Hippocampal formation (tissue), 2 donors: ENCODE measurements at places on chromosomes 2 and 18.

DNA sequence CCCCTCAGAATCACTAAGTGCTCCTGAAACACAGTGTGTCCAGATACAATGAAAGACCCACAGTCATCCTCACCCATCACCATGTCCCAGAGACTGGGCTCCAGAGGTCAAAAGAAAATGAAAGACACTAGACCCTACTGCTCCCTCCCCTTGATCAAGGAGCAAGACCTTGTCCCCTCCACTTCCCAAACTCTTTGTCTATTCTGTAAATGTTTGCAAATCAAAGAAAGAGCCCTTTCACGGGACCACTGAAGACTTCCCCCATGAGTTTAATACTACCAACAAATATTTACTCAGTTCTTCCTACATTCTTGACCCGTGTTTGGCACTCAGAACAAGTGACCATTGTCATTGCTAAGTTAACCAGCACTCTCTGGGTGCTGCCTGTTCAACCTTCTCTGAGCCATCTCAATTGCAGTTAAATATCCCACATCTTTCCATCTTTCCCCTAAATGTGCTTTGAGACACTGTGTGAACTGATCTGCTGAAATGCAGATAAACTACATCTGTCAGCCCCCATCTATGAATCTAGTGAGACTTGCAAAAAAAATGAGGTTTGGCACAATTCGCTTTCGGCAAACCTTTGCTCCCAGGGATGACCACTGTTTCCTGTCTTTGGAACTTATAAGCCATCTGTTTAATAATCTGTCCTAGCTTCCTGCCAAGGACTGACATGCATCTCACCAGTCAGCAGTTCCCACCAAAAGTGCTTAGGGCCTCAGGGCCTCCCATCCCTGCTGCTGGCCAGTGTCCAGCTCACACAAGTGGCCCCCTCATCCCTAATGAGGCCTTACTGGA is 170.3 kb downstream of the GFPT1 start:
- DNase-seq = no peak

- DNase-seq = no peak
These were observed 57.3 kb downstream of the CCDC195 start for GRCh38 chr2:224658780-224659405.

DNA sequence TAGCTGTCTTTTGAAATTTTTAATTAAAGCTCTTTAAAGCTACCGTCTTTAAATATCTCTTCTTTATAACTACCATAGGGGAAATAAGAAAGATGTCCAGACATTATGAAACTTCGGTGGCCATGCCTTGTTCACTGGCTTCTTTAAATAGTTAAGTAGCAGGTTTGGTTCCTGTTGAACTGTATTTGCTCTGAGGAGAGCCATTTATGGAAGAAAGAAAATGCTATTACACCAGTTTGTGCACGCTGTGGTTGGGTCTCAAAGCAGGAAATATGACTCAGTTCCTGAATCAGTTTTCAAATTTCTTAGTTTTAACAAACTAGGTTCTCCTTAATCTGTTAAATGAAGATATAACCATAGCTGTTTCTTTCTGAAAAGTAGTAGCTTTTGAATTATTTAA is 12.2 kb downstream of the ARPC2 start:
- no peak for DNase-seq

DNA sequence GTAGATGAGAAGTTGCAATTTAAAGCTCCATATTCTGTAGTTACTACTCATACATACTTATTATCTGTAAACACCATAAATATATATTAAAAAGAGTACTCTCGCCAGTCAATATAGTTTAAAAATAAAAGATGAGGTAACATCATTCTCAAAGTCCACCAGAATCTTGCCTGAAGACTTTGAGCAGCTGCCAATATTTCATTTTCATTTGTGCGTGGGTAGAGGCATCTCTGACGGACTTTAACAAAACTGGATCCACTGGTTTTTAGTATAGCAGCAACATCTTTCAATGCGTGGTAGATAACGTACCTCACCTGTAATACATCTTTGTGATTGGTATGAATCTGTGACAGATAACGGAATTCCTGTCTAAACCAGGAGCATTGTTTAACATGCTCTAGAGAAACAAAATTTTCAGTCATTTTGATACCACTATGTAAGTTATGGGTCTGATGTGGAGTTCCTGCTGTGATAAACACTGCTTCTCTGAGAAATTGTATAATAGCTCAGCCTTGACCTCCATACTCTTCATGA is 45.0 kb downstream of the WDR75 start:
- no peak for DNase-seq

GRCh38 chr2:172239944-172240590 is 137.4 kb upstream of the DLX2 start:
- no peak for DNase-seq

DNA sequence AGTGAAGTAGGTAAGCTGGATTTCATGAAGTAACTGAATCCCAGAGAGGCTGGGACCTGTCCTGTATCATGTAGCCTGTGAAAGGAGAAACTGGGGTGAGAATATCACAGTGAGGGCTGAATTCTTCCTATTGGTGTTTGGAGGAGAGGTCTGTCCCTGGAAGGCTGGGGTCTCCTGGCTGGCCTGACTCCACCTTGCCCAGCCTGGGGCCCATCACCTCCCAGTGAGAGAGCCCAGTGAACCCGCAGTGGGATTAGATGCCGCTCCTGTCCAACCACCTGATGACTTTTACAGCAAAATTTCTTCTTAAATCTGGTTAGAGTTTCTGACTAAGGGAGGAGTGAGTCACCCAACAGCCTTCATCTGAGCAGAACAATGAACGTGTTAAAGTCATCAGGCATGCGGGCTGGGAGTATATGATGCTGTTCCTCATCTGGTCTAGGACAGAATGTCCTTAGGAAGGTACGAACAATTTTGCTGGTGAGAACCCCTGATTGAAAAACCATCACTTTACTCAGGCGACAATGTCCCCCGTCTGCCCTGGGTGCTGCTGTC is 152.9 kb downstream of the LPIN1 start:
- no peak for DNase-seq

DNA sequence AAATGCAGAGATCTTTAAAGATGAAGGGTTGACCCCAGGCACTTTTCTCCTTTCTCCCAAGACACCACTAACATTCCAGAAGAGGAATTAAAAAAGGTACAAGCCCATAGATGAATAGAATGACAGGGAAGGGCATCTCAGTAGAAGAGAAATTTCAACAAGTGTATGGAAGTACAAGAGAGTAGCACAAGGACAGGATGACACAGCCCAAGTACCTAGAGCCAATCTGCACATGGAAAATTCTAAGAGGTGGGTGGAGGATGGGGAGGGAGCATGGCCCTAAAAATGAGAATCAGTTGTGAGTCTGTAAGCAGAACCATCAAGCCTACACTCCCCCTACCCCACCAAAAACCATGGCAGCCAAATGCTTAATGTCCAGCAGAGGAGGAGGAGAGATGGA is 39.7 kb upstream of the LOXHD1 start:
- DNase-seq = no peak

DNA sequence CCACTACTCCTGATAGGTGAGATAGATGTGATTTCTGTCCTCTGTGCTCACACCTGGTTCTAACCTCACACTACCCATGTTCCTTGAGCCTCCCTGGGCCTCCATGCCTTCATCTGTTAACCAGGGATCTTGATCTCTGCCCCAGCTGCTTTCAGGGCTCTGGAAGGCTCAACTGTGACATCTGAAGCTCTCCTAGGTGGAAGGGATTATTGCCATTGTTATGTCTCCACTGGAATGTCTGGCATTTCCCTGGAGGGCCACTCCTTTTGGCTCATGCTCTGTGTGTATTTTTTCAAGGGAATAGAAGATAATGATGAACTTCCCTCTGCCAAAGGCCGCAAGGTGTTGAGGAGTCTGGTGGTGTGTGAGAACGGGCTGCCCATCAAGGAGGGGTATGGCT is 41.2 kb downstream of the PCARE start:
- no peak for DNase-seq

- no peak for DNase-seq
These were observed 24.6 kb downstream of the COX7A2L start for GRCh38 chr2:42336361-42336965.

DNA sequence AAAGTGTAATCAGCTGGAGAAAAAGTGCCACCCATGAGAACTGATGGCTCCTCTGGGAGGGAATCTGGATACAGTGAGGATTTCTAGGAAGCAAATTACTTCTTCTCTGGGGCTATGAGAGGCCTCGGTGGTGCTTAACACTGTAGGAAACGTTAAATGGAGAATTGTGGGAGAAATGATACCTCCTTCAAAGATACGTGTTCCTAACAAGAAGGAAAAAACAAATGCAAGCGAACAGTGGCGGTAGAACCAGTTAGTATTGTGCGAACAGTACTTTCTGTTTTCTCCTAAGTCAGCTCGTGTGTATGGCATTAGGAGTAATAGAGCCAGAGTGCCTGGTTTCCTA is 587 bp upstream of the MTIF2 start:
- no peak for DNase-seq

- DNase-seq = no peak
These were observed 34.9 kb downstream of the HDAC4 start for GRCh38 chr2:239365782-239366435.

GRCh38 chr2:213415093-213415492 is 130.8 kb downstream of the SPAG16 start:
- DNase-seq = no peak

DNA sequence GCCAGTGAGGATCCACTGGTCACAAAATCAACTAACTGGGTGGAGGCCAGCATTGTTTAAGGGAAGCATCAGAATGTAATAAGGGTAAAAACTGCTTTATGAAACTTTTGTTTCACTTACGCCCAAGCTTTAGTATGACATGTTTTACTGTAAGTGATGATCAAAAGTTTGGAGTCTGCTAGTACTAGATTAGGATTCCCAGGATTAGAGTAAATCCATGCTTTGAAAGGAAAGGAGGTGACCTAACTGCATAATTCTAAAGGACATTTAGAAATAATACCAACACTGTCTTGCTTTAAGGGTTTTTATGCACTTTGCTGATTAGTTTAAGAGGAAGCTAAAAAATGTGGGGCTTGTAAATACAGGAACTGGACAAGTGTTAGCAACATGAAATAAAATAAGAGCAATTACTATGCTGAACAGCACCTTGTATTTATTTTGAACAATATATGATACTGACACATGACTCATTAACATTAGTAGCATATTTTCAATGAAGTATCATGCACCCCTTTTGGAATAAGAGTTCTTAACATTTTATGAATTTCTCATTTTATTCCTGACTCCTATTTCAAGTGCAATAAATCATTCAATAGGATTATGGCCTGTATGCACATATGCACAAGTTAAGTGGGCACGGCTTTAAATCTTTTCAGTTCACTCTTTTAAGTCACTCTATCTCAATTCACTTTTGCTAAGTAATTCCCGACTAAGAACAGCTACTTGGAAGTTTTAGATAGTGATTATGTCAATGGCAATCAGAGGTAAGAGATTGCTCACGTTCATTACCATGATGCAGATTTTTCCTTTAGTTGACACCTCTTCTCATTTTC is 62.5 kb downstream of the STK39 start:
- DNase-seq = no peak

GRCh38 chr2:205670292-205670691 is 12.0 kb upstream of the NRP2 start:
- no peak for DNase-seq

DNA sequence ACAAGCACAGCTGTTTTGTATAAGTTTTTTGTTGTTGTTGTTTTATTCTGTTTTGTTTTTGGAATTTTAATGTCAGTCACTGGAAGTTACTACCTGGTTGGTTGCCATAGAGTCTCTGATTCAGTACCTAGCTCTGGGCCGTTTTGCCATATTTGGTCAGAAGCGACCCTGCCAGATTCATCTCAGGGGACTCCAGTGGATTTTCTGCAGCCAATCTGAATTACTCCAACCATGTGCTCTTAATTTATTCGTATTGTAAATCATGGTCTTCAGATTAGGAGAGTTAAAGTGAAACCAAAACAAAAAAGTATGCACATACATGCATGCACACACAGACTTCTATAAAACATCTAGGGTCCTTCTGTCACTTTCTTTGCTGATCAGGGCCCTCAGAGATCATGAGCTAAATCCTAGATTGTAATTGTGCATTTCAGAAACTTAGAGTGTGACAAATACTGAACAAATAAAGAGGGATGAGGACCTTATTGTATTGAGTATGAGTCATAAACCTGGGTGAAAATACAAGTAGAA is 317.4 kb upstream of the UBE2E3 start:
- no peak for DNase-seq

GRCh38 chr2:145563741-145564615 is 1044.1 kb upstream of the ZEB2 start:
- DNase-seq = no peak

DNA sequence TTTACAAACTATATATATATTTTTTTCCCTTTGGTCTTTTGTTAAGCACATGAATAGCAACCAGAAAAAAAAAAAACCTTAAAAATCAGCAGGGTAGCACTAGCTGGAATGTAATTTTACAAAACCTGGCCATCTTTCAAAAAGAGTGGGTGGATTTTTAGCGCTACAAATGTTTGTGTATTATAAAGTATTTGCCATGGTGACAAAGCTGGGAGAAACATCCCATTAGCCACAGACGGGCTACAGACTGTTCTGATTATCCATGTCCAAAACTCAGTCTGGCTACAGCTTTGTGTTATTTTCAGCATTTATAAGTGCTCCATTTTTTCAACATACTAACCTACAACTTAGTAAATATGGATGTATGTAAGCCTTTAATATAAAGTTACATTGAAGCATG is 249.5 kb upstream of the TANK start:
- DNase-seq = no peak

GRCh38 chr2:159093497-159093896 is 125.1 kb downstream of the TANC1 start:
- no peak for DNase-seq

DNA sequence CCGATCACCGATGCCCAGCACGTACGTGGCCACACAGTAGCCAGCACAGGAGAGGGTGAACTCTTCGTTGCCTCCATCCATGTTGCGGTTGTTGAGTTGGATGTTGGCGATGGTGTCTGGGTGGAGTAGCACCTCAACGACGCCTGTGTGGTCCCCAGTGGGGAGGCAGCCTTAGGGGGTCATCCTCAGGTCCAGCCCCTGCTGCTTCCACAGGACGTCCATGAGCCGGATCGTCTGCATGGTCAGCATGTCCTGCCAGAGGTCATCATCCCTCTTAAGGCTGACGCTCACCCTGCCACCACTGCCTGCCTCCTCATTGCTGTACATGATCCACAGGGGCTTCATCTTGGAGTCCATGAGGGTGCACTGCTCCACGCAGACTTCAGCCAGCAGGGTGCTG is 369.3 kb downstream of the CMPK2 start:
- DNase-seq = no peak

DNA sequence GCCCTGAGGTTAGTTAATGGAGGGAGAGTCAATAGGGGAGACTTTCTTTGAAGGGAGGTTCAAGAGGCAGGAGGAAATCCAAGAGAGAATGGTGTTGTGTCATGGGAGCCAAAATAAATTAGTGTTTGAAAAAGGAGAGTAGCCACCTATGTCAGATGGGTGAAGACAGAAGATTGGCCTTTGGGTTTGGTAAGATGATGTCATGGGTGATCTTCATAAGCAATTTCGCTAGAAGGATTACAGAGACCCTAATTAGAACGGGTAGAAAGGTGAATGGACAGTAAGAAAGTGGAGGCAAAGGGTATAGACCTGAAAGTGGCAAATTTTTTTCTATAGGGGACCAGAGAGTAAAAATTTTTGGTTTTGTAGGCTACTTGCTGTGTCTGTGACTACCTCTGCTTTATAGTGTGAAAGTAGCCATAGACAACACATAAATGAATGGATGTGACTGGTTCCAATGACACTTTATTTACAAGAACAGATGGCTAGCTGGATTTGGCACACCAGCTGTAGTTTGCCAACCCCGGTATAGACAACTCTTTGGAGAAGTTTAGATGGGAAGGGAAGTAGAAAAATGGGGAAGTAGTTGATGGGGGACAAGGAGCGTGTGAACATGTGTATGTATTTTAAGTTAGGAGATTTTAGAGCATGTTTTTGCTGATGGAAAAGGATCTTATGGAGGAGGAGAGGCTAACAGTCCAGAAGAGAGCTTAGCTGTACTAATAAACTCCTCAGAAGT is 9.3 kb downstream of the STAMBP start:
- no peak for DNase-seq
